ENCODE measurements at places on chromosomes 4 and X.

GRCh38 chr4:38659346-38659745 is 4.7 kb upstream of the KLF3 start:
- DNase-seq: no peak

GRCh38 chr4:42339935-42340406 is 57.3 kb upstream of the SHISA3 start:
- DNase-seq: no peak

GRCh38 chr4:115279330-115279729 is 165.9 kb upstream of the NDST4 start:
- no peak for DNase-seq

DNA sequence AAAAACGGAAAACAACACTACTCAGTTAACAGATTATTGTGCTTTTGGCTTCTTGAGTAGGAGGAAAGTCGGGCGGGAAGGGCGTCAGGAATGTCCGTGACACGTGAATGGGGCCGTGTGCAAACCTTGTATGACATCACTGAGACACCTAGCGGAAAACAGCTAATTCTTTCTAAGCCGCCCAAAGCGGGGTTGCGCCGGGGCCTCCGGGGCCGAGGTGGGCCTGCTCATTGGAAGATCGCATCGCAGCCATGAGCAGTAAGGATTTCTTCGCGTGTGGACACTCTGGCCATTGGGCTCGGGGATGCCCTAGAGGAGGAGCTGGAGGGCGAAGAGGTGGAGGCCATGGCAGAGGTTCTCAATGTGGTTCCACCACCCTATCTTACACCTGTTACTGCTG is at the start of gene ZCCHC13:
Gene ZCCHC13, plus strand, starts transcription at position 165 of the 400 bp plus-strand sequence. Its CDS starts 87 bp downstream, at position 252.
- no peak for DNase-seq

GRCh38 chr4:136643416-136643815 is 888.9 kb downstream of the PCDH18 start:
- DNase-seq: no peak

DNA sequence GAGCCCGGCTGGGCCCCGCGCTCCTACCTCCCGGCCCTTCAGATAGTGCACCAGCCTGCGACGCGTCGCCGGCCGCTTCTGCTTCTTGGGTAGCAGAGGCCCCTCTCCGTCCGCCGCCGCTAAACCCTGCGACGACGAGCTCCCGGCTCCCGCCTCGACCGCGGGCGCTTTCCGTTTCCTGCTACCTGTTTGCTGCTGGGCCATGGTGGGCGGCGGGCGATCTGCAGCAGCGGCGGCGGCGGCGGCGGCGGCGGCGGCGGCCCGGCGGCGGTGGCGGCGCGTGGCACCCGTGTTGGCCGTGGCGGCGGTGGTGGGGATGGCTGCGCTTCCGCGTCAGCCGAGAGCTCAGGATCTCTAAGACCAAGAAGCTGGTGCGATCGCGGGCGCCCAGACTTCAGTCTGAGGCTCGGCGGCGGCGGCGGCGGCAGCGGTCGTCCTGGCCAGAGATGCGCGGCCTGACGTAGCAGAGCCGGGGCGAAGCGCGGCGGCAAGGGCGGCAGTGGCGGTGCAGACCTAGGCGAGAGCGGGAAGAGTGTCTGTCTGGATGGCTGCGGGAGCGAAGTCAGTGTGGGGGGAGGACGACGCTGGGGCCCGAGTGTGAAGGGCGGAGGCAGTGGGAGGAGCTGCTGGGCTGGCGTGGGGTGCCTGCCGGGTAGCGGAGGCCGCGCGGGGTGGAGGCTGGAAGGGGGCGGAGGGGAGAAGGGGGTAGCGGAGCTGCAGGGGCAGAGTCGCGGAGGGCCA is at the start of gene DCAF12L2:
Gene DCAF12L2, minus strand, starts transcription at position 569 of the 741 bp plus-strand sequence. Its CDS starts 365 bp downstream, at position 204.
- DNase-seq: no peak

DNA sequence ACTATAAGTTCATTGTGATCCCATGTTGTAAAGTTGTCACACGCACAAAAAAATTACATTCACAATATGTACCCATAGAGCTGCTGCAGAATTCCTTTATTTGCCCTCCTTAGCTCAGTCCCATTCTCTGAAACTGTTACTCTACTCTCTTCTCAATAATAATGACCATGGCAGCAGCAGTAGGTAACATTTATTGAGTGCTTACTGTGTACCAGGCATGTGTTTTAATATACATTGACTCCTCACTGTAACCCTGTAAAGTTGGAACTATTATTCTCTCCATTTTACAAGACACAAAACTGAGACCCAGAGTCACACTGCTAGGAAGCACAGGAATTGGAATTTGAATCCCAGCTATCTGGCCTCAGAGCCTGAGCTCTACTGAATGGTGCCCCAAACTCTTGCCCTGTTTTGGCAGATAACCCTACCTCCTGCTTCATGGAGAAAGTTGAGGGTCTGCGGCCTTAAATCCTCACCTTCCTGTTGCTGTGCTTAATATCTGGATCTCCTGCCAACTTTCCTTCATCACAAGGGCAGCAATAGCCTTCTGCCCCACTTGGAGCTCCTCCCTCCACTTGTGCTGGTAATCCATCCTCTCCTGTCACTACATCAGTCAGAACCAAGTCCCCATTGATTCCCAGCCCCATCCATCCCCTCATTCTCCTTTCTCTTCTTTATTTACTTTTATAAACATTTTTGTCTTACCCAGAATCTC is 20.8 kb downstream of the GK start:
- DNase-seq: no peak

- no peak for DNase-seq
Observed at GRCh38 chrX:80876877-80877276, 67.2 kb upstream of the BRWD3 start.

DNA sequence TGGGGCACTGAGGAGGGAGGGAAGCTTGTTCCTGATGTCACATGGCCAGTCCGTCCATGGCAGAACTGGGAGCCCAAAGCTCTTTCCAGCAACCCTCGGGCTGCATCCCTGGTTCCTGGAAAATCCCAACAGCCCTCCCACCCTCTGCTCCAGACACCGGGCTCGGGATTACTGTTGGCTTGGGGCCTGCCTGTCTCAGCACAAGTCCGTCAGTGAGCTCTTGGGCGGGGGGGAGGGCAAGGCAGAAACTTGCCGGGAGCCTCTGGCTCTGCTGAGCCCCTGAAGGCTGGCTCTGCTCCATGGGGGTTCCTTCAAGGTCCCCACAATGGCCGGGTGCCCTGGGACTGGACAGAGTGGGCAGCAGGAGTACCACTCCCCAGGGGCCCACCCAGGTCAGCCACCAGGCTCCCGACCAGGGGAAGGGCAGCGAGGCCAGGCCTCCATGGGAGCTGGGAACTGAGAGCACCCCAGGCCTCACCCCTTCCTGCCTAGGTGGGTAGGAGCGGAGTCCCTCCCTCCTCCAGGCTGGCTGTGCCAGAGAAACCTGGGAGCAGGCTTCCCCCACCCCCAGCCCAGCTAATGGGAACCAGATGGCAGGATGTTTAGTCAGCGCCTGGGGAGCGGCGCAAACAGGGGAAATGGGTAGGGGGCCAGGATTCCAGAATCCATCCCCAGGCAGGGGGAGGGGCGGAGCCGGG is 6.4 kb upstream of the HAUS7 start:
- no peak for DNase-seq

DNA sequence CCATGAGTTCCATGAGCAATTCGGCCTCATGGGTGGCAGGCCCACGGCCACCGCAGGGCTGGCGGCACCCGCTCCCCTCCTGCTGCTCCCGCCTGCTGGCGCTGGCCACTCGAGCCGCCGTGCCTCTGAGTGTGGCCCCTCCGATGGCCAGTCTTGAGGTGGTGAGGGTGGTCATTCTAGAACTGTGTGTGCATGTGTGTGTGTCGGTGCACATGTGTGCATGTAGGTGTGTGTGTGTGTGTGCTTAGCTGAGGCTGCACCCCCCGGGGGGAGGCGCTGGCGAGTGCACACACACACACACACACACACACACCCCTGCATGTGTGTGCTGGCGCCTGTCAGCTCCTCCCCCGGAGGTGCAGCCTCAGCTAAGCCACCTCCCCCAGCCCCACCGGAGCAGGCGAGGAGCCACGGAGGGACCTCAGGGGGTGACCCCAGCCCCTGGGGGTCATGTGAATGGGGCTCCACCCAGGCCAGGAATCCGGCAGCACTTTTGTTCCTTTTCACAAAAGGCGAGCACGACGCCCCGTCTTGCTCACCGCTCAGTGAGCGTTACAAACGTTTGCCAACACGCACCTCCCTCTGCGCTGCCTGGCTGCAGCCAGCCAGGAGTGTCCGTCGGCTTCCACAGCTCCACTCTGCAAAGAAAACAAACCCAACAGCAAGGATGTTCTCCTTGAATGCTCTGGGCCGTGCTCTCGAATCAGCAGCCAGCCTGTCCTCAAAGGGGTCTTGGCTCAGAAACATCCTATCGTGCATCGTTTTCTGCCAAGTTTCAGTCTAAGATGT is 29.9 kb downstream of the FGFRL1 start:
- DNase-seq: no peak

DNA sequence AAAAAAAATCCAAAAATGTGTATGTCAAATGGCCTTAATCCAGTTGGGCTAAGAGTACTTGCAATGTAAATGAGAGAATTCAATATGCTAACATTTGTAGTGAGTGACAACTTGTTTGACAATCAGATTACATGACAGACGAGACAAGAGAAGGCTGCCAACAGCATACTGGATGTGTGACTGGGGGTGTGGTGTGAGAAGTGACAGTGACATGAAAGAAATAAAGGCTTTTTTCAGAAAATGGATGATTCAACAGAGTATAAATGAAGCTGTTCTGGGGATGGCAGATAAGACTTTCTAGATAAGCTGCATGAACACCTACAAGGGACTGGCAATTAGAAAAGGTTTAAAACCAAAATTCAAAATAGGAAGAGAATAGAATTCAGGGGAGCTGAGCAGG is 143.4 kb downstream of the CENPC start:
- DNase-seq: no peak

DNA sequence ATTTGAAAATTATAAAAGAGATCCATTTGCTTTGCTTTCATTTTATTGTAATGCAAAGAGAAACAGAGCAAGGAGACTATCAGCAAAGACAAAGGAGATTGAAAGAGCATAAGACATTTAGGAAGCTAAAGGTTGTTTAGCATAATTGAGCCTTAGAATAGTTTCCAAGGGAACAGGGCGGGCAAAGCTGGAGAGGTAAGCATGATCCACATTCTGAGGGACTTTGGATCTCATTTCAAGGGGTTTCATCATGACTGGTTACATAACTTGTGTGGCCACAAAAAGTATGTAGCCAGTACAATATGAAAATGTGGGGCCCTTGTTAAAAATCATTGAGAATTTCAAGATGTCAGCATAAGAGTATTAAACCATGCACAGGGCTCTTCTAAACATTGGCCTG is 406.5 kb downstream of the RPA4 start:
- no peak for DNase-seq

DNA sequence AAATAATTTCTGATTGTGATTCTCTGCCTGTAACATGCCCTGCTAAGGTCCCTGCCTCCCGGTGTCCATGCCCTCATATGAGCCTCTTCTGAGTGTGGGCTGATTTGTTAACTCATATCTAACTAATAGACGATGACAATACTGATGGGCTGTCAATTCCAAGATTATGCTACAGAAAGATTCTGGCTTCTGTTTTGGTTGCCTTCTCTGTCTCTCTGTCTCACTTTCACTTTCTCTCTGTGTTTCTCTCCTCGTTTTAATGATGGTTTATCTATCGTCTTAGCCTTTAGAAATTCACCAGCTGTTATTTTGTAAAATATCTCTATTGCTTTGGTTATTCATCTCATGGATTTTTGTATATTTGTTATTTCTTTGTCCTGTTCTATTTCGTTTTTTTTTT is 312.5 kb upstream of the ANXA10 start:
- no peak for DNase-seq

GRCh38 chrX:18769812-18770573 is 62.5 kb downstream of the PPEF1 start:
- DNase-seq: no peak

- no peak for DNase-seq
Observed at GRCh38 chrX:103393487-103393886, 17.1 kb downstream of the BEX3 start.

- DNase-seq: no peak
Observed at GRCh38 chrX:155027509-155028066, 944 bp downstream of the FUNDC2 start.

- DNase-seq: no peak
Observed at GRCh38 chr4:164771088-164771487, 17.2 kb downstream of the SMIM31 start.

DNA sequence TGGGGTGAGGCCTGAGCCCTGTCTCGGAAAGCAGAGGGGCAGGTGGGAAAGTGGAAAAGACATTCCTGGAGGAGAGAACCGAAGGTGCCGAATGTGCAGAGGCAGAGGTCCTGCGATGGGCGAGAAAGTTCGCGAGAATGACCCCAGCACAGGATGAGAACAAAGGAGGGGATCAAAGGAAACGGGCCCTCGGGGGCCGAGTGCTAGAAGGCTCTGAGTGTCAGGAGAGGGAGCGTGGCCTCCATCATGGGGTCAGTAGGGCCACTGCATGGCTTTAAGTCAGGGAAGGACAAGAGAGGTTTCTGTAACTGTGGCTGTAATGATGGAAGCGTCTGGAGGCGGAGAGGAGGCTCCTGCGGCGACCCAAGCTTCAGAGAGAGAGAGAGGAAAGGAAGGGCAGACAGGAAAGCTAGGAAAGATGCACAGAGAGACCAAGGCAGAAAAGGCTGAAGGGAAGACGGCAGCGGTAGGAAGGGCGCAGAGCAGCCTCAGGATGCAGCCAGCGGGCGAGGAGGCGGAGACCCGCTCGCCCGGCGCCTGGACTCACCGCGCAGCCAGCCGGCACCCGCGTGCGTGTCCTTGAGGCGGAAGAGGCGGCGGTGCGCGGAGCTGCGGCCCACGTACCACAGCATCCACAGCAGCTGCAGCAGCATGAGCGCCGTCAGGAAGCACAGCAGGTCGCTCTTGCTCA is 669 bp downstream of the OTOP1 start:
- DNase-seq: no peak

- no peak for DNase-seq
Observed at GRCh38 chr4:27176400-27176799, 315.8 kb downstream of the STIM2 start.

- DNase-seq: no peak
Observed at GRCh38 chr4:12071316-12071715, 642.6 kb upstream of the HS3ST1 start.

DNA sequence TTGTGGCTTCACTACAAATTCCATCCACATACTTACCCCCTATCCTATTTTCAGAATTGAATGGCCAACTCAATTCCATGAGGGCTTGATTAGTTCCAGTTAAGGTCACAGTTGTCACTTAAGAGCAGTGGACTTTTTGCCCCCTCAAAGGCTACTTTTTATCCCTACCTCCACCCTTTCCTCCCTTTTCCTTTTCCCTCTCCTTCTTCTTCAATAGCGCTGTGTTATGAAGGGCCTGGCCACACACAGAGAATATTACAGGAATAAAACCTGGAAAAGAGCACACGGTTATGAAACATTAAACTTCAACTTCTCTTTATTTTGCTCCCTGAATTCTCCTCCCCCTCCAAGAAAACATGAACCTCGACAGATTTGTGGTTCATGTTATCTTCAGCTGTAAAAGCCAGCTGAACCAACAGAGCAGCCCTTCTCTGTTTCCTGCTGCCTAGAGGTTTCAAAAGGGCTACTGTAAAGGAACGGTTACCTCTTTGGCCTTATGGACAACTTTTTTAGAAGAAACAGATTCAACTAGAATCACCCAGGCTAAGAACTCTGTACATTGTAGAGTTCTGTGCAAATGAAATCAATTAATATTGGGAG is 87.0 kb upstream of the RPL34 start:
- no peak for DNase-seq

Data from vagina (tissue), 2 donors.